ENCODE measurements at places on chromosomes 6 and 20. TPM values are rescaled to one million over a fixed set of nuclear protein-coding genes. Genes with fewer than 3 reads are reported as not detected.

The CDSN gene
- polyA plus RNA-seq: not detected

The KCNQ2 gene
- 0.54 TPM for polyA plus RNA-seq

The SLC35F1 gene
- polyA plus RNA-seq: not detected

GRCh38 chr6:12200761-12201160 lies 89.4 kb upstream of the EDN1 start:
- DNase-seq: no peak
- H3K4me1 ChIP-seq: peaks cover 5% of the 10 kb centered on the region
- no peak overlapping the region for H3K4me3 ChIP-seq
- H3K27me3 ChIP-seq: peaks cover 8% of the 10 kb centered on the region

GRCh38 chr6:34806738-34807453 lies 15.0 kb downstream of the BLTP3A start:
- H3K27ac ChIP-seq: peak overlapping the region; percentile 9
- H3K4me1 ChIP-seq: peaks cover 16% of the 10 kb centered on the region
- no peaks in the 10 kb centered on the region for H3K36me3 ChIP-seq
- DNase-seq: no peak

- peak; percentile 14 for DNase-seq
- peaks cover 36% of the 10 kb centered on the region for H3K27me3 ChIP-seq
- H3K4me3 ChIP-seq: peak within 1 kb of the TSS; percentile 90
- peaks cover 29% of the 10 kb centered on the region for H3K4me1 ChIP-seq
- H3K27ac ChIP-seq: peak within 1 kb of the TSS; percentile 70
- H3K36me3 ChIP-seq: peaks cover 6% of the 10 kb centered on the region
These were observed at the start of gene CPXM1 for GRCh38 chr20:2800521-2801285. Gene CPXM1, minus strand, starts transcription at chr20:2800627. Its CDS starts 55 bp downstream, at chr20:2800572.

DNA sequence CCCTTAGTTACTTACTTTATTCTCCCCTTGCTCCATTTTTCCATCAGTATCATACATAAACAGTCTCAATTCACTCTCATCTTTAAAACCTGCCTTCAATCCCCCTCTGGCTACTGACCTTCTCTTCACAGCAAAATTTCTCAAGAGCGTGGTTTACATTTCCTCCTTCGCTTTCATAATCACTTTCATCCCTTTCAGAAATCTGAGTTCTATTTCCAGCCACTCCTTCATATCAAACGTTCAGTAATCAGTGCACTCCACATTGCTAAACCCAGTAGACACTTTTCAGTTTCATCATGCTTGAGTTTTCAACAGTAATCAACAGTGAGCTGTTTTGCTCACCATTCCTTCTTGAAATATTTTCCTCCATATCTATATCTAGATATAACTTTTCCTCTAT lies 176.7 kb upstream of the HSF2 start:
- no peak for DNase-seq
- no peak overlapping the region for H3K27ac ChIP-seq

GRCh38 chr20:59518881-59519706 lies 85.2 kb upstream of the PHACTR3 start:
- peaks cover 4% of the 10 kb centered on the region for H3K36me3 ChIP-seq
- H3K27me3 ChIP-seq: peaks cover 53% of the 10 kb centered on the region
- H3K4me1 ChIP-seq: no peaks in the 10 kb centered on the region
- peak; percentile 21 for DNase-seq

DNA sequence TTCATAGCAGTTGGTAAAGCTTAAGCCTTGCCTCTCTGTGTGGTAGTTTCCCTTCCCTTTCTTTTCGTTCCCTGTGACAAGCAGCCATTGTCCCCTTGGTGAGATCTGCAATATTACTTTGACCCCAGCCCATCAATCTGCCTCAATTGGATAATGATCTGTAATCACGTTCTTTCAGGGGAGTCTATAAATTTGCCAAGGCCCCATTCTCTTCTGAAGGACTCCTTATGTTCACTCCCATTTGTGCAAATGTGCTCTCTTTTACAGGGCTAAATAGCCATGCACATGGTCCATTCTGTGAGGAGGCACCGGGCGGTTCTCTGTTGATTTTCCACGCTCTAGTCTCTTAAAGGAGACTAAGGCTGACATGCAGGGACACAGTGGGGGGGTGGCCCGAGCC lies 660.4 kb upstream of the SLC35B3 start:
- DNase-seq: no peak
- H3K36me3 ChIP-seq: no peaks in the 10 kb centered on the region
- no peaks in the 10 kb centered on the region for H3K27me3 ChIP-seq
- H3K4me3 ChIP-seq: no peak overlapping the region
- no peaks in the 10 kb centered on the region for H3K4me1 ChIP-seq

DNA sequence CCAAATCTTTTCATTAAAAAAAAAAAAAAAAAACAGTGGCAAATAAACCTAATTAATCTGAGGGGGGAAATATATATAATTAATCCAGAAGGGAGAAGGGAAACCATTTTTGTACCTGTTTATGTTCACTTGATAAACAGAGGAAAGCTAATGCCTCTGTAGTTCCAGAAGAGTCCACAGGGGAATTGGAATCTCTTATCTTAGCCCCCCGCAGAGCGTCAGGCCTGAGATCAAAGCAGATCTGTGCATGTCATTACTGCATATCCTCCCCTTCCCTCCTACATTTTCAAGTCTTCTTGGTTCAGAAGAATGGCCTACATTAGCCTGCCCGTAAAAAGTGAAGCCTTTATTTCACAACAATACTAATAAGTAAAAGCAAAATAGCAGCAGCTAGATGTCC lies 157.2 kb downstream of the PTPRT start:
- no peak overlapping the region for H3K27ac ChIP-seq
- peaks cover 6% of the 10 kb centered on the region for H3K27me3 ChIP-seq
- H3K4me1 ChIP-seq: no peaks in the 10 kb centered on the region
- H3K4me3 ChIP-seq: no peak overlapping the region
- no peaks in the 10 kb centered on the region for H3K36me3 ChIP-seq
- no peak for DNase-seq

GRCh38 chr20:24357177-24357576 lies 112.3 kb upstream of the SYNDIG1 start:
- H3K36me3 ChIP-seq: no peaks in the 10 kb centered on the region
- H3K4me3 ChIP-seq: no peak overlapping the region
- H3K4me1 ChIP-seq: no peaks in the 10 kb centered on the region
- DNase-seq: no peak

DNA sequence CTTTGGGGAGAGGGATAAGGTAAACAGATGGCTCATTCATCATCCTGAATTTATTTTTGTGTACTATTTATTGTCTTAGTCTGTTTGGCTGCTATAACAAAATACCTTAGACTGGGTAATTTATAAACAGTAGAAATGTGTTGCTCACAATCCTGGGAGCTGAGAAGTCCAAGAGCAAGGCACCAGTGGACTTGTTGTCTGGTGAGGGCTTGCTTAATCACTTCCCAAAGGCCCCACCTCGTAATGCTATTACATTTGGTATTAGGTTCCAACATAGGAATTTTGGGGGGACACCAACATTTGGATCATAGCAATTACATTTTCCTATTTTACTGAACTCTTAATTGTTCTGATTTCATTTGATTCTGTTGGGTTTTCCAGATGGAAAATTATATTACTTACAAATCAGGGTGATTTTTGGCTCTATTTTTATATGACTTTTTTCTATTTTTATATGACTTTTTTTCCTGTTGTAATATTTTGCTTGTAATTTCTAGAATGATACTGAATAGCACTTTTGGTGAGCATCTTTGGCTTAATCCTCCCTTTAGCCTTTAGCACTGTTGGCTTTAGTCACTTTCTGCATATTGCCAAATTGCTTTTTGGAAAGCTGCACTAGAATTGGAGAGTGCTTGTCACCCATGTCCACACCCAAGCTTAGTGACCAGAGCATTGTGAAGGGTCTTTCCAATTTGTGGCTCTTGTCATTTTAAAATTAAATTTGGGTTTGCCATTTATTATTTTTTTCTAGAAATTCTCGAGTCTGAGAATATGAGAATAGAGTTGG lies 43.7 kb upstream of the TULP4 start:
- H3K4me1 ChIP-seq: peaks cover 35% of the 10 kb centered on the region
- H3K27me3 ChIP-seq: no peaks in the 10 kb centered on the region
- no peak overlapping the region for H3K4me3 ChIP-seq
- no peak for DNase-seq
- H3K36me3 ChIP-seq: peaks cover 7% of the 10 kb centered on the region
- no peak overlapping the region for H3K27ac ChIP-seq

GRCh38 chr6:104531646-104532045 lies 328.1 kb downstream of the HACE1 start:
- H3K27ac ChIP-seq: no peak overlapping the region
- no peaks in the 10 kb centered on the region for H3K36me3 ChIP-seq
- no peak overlapping the region for H3K4me3 ChIP-seq
- H3K4me1 ChIP-seq: no peaks in the 10 kb centered on the region

GRCh38 chr6:107822176-107823046 lies 1.7 kb downstream of the SCML4 start:
- H3K27ac ChIP-seq: peak overlapping the region; percentile 99
- DNase-seq: peak; percentile 53
- H3K4me1 ChIP-seq: peaks cover 48% of the 10 kb centered on the region
- H3K4me3 ChIP-seq: peak overlapping the region; percentile 99
- no peaks in the 10 kb centered on the region for H3K27me3 ChIP-seq
- no peaks in the 10 kb centered on the region for H3K36me3 ChIP-seq

DNA sequence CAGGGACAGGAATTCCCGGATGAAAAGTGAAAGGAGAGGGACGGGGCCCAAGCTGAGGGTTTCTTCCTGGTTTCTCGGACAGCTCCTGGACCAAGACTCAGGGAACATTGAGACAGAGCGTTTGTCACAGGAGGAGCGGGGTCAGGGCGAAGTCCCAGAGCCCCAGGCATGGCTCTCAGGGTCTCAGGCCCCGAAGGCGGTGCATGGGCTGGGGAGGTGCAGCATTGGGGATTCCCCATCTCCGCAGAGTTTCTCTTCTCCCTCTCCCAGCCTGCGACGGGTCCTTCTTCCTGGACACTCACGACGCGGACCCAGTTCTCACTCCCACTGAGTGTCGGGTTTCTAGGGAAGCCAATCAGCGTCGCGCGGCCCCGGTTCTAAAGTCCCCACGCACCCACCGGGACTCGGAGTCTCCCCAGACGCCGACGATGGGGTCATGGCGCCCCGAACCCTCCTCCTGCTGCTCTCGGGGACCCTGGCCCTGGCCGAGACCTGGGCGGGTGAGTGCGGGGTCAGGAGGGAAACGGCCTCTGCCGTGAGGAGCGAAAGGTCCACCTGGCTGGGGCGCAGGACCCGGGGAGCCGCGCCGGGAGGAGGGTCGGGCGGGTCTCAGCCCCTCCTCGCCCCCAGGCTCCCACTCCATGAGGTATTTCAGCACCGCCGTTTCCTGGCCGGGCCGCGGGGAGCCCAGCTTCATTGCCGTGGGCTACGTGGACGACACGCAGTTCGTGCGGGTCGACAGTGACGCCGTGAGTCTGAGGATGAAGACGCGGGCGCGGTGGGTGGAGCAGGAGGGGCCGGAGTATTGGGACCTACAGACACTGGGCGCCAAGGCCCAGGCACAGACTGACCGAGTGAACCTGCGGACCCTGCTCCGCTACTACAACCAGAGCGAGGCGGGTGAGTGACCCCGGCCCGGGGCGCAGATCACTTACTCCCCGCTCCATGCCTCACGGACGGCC lies 54.6 kb upstream of the POLR1H start:
- peaks cover 7% of the 10 kb centered on the region for H3K36me3 ChIP-seq
- peaks cover 18% of the 10 kb centered on the region for H3K4me1 ChIP-seq
- DNase-seq: peak; percentile 12
- H3K27me3 ChIP-seq: peaks cover 33% of the 10 kb centered on the region

GRCh38 chr6:128482642-128483041 lies 37.8 kb downstream of the PTPRK start:
- no peaks in the 10 kb centered on the region for H3K36me3 ChIP-seq
- DNase-seq: no peak
- H3K4me3 ChIP-seq: no peak overlapping the region
- no peaks in the 10 kb centered on the region for H3K27me3 ChIP-seq
- H3K27ac ChIP-seq: no peak overlapping the region

DNA sequence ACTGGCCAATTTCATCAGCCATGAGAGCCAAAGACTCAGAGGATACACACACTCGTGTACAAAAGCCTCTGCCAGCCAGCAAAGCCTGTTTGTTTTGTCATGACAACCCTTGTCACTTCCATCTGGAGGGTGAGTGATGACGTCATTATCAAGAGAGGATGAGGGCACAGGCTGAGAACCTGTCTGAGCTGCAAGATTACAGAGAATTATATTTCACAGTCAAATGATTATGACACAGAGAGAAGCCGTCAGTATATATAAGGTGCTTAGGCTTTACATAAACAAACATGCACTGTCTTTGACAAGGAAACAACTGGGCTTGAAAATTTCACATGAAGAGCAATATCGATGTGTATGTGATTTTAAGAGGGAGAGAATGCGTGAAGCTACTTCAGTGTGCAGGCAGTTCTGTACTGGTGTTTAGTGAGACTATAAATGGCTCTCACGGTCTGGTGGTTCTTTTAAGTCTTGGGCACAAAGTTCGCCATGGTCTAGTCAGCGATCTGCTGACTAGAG lies 36.5 kb upstream of the BCLAF1 start:
- DNase-seq: no peak
- no peaks in the 10 kb centered on the region for H3K4me1 ChIP-seq
- no peak overlapping the region for H3K27ac ChIP-seq
- H3K36me3 ChIP-seq: no peaks in the 10 kb centered on the region

DNA sequence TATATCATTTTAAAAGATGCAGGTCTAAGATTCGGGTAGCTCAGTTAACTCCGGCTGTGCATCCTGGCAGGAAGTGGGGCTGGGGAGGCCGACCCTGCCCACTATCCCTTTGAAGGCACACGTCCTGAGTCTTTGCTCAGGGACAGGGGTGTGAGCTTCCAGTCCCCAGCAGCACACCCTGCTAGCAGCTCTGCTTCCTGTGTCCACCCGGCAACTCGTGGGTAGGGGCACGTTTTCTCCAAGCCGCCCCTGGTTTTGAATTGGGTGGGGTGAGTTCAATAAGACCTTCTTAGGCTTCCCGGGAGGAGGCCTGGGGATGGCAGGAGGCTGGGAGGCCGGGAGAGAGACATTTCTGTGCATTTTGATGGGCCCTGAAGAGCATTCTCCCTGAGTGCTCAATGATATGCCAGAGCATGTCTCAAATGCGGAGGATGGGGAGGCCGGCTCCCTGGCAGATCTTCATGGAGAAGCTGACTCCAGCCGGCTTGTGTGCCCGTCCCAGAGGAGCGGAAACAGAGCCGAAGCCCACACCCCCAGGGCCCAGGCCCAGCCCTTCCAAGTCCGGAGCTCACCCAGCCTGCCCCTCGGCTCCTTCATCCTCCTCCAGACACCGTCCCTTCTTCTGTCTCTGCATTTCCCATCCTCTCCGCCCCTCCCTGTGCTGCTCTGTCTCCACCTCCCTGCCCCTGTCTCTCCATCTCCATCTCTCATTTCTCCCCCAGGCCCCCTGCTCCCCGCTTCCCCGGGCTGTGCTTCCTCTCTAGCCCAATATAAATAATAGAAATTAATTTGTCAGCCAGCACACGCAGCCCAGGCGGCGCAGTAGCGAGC lies 36.3 kb upstream of the ZFAND3 start:
- peak overlapping the region; percentile 92 for H3K4me3 ChIP-seq
- peaks cover 21% of the 10 kb centered on the region for H3K4me1 ChIP-seq
- H3K36me3 ChIP-seq: no peaks in the 10 kb centered on the region
- H3K27ac ChIP-seq: peak overlapping the region; percentile 56
- DNase-seq: no peak

GRCh38 chr20:24892522-24892921 lies 56.5 kb upstream of the CST7 start:
- H3K4me3 ChIP-seq: no peak overlapping the region
- no peaks in the 10 kb centered on the region for H3K4me1 ChIP-seq
- H3K27me3 ChIP-seq: peaks cover 6% of the 10 kb centered on the region
- H3K36me3 ChIP-seq: no peaks in the 10 kb centered on the region
- H3K27ac ChIP-seq: no peak overlapping the region

GRCh38 chr6:41518118-41518517 lies 28.1 kb upstream of the FOXP4 start:
- no peak for DNase-seq
- H3K27me3 ChIP-seq: peaks cover 73% of the 10 kb centered on the region
- H3K4me1 ChIP-seq: no peaks in the 10 kb centered on the region
- no peak overlapping the region for H3K27ac ChIP-seq
- no peaks in the 10 kb centered on the region for H3K36me3 ChIP-seq

Measured in naive B cell (primary cell).